ENCODE measurements at places on chromosomes 7 and 10.
A peak's percentile ranks its signal among the peaks of the same experiment; 100 is the strongest.

GRCh38 chr10:100863433-100863832 lies 49.3 kb upstream of the SLF2 start:
- no peak for DNase-seq

DNA sequence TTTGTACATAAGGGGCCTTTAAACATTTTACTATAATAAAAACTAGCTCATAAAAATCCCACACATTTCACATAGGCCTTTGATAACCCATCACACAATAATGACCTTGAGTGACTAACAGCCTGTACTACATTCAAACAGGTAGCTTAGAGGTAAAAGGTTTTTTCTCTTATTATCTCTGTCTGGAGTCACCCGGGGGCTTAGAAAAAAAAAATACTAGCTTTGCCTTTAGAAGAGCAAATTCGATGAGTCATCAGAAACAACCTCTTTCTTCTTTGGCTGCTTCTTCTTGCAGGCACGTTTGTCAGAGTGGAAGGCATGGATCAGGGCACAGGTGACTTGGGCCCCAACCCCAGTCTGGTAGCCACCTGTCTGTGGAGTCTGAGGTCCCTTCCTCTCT lies 43.4 kb upstream of the ADO start:
- no peak for DNase-seq

GRCh38 chr10:73925539-73925938 lies 14.6 kb downstream of the PLAU start:
- no peak for DNase-seq

DNA sequence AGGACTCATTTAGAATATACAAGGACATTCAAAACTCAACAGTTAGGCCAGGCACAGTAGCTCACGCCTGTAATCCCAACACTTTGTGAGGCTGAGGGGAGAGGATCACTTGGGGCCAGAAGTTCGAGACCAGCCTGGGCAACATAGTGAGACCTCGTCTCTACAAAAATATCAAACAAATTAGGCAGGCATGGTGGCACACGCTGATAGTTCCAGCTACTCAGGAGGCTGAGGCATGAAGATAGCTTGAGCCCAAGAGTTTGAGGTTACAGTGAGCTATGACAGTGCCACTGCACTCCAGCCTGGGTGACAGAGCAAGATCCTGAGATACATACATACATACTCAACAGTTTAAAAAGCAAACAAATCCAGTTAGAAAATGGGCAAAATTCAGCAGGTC lies 44.9 kb downstream of the GNA12 start:
- DNase-seq, result no peak

DNA sequence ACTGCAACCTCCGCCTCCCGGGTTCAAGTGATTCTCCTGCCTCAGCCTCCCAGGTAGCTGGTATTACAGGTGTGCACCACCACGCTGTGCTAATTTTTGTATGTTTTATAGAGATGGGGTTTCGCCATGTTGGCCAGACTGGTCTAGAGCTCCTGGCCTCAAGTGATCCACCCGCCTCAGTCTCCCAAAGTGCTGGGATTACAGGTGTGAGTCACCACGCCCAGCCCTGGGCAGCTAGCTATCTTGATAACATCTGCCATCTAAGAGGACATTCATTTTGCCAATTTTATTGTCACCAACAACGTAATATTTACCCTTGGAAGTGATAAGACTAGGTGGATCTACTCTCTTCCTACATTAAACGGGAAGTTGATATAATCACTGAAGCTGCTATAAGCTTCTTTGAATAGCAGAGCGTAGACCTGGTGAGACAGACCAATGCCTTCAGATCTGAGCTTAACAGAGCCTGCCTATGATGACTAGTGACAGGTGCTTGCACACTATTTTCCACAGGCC lies 39.7 kb upstream of the SLC35B4 start:
- DNase-seq, result no peak

DNA sequence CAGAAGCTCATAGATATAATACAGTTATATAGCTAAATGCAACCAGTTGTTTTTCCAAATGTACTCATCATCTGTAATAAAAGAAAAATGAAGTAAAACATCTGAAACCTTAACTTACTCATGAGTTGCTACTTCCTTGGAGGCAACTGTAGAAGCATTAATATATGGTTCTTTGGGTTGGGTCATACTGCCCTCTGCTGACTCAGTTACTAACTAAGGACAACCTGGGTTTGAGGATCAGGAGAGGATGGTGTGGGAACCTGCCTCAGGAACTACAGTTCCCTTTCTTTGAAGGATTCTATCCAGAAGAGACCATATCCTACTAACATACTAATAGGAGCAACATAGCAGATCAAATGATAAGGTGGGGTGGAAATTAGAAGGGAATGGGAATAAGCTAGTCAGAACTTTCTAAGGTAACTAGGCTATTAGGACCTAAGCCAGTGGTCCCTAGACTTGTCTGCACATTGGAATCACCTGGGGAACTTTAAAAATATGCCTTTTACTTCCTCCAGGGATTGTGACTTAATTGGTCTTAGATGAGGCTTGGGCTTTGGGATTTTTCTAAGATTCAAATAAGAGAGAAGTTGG lies 20.7 kb downstream of the COX15 start:
- peak; percentile 16 for DNase-seq

DNA sequence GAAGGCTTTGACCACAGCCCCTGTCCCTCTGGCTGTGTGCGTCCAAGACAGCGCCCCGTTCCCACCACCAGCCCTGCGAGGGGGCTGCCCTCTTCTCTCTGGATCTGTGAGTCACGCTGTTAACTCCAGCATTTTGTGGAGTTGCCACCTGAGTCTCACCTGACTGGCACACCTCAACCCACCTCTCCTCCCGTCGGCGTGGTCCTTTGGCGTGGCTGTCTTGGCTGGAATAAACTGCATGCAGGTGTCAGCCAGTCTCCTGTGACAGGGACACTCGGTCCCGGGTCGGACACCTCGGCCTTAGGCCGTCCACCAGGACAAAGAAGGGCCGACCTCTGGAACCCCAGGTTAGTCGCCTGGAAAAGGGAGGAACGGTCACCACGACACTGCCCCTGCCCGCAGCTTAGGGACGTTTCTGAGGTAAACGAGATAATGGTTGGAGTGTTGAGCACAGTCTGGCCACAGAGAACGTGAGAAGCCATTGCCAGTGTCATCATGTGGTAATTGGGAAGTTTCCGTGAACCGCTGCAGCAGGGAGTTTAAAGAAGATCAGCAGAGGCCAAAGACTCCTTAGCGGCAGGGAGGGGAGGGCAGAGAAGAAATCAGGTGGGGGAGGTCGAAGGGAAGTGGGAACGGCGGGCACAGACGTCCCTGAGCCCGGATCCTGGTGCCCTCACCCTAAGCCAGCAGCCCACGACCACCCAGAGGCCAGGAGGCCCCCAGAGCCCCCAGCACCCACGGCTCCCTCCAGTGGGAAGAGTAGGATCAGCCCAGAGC lies 73.6 kb upstream of the FAM20C start:
- DNase-seq, result no peak

GRCh38 chr7:65448816-65449504 lies 75.3 kb downstream of the ZNF92 start:
- no peak for DNase-seq

- DNase-seq, result peak; percentile 35
Observed at GRCh38 chr7:24877790-24878311, 102.1 kb downstream of the OSBPL3 start.

DNA sequence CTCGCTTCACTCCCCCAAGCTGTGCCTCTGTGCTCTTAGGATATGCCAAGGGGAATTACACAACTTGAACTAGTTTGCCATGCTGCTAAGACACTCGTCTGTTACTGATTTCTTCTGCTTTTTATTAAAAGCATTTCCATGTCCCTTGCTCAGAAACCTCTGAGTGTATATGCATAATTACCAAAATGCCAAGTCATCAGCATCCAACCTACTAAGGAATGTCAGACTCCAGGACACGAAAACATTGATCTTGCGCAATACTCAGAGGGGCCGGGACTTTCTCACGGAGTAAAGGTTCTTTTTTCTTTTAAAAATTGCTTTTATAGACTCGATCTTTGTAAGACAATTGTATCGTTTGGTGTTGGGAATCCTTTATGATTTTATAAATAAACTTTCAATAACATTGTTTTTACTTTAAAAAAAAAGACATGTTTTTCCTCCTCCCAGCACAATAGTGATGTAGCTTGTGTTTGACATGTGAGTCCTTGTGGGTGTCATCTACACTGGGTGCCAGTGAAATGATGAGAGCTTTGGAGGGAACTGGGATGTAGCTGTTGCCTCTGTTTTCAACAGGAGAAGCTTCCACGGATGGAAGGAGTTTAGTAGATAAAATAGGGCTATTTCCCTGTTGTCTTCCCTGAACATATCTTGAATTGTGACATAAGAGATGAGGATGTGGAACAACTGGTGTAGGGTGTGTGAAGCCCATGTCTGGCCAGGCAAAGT lies 43.6 kb downstream of the CNNM1 start:
- no peak for DNase-seq

DNA sequence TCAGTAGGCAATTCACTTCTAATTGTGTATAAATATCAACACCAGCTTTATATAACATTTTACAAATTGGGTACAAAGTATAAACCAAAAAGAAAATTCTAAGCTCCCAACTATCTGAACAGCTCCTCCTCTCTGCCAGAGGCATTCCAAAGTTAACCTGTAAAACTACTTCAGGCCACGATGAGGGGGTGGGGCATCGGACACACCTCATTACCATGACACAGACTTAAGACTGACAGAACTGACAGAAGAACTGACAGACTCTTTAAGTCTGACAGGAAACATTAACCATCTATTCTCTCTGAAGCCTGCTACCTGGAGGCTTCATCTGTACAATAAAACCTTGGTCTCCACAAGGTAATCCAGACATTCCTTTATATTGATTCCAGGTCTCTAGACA lies 12.3 kb downstream of the ESYT2 start:
- DNase-seq, result no peak

DNA sequence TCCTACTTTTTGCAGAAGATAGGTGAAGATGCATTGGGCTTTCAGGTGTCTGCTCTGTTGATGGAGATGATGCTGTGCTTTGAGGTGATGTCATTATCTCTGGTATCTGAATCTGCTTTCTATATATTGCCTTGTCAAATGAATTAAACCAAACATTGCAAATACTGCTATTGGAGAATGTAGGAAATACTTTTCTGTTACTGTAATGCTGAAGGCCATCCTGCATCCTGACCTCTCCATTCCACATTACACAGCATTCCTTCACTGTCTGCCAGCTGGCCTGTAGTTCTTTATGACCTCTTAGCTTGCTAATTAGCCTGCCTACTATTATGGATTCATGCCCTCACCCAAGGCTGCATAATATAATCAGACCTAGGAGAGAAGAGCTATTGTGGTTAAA lies 73.2 kb downstream of the VCL start:
- DNase-seq, result no peak

- DNase-seq, result no peak
Observed at GRCh38 chr10:17234431-17234945, 6.4 kb downstream of the VIM start.

GRCh38 chr10:85851325-85851724 lies 515.3 kb downstream of the GRID1 start:
- no peak for DNase-seq

- no peak for DNase-seq
Observed at GRCh38 chr7:17155529-17155928, 142.9 kb upstream of the AHR start.

- DNase-seq, result no peak
Observed at GRCh38 chr10:16814012-16814411, 3.2 kb downstream of the RSU1 start.

- DNase-seq, result no peak
Observed at GRCh38 chr10:804191-804781, 114.8 kb upstream of the DIP2C start.

- no peak for DNase-seq
Observed at GRCh38 chr10:7233259-7233991, 177.4 kb downstream of the SFMBT2 start.

DNA sequence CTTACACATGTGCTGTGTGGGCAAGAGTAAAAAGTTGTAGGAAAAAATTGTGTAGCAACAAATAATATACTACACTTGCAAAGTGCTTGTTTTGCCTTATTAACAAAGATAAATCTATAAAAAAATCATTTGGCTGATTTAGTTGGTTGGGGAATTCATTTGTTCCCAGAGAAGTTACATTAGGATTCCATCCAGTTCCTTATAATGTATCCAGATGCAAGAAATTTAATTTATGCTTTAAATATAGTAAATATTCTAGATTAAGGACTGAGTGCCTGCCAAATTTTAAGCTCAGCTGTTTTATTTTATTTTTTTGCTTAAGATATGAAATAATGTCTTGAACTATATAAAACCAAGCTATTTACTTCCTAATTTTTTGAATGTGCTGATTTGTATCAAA lies 1169.9 kb downstream of the NXPH1 start:
- DNase-seq, result no peak

GRCh38 chr10:75084834-75085384 lies 26.5 kb upstream of the SAMD8 start:
- no peak for DNase-seq

GRCh38 chr7:26853788-26854393 lies 10.5 kb downstream of the SKAP2 start:
- no peak for DNase-seq

- no peak for DNase-seq
Observed at GRCh38 chr10:6400331-6400730, 179.7 kb downstream of the PRKCQ start.

GRCh38 chr7:153331427-153331826 lies 571.9 kb downstream of the ACTR3B start:
- DNase-seq, result no peak

- DNase-seq, result peak; percentile 38
Observed at GRCh38 chr10:100508691-100509150, 10.9 kb downstream of the SEC31B start.

DNA sequence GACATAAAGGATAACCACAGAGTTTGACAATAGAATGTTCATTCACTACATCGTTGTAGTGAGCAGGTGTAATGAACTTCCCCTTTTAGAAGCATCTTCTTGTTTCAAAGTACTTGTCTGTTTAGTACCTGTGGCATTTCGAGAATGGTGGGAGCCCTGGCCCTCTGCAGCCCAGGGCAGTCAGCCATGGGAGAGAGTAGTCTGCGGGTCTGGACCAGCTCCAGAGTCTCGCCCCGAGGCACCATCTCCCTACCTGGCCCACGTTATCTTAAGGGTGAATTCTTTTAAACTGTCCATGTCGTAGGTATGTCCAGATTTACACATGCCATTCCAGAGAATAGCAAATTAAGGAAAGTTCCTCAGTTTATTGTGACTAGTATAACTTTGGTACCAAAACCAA lies 99.7 kb downstream of the BMPR1A start:
- DNase-seq, result no peak

DNA sequence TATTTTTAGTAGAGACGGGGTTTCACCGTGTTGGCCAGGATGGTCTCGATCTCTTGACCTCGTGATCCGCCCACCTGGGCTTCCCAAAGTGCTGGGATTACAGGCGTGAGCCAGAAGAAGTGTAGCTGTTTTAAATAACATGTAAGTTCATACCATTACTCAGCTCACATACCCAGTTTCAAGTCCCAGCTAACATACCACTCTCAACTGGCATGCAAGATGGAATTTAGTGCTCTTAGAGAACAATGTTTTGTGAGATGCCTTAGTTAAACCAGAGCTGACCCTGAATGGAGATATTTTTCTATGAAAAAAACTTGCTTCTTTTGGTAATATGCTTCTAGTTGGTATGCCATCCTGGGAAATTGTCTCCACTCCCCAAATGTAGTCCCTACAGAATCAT lies 37.3 kb downstream of the HBP1 start:
- no peak for DNase-seq
